ENCODE measurements at places on chromosomes 5 and 9.
A peak's percentile ranks its signal among the peaks of the same experiment; 100 is the strongest.

DNA sequence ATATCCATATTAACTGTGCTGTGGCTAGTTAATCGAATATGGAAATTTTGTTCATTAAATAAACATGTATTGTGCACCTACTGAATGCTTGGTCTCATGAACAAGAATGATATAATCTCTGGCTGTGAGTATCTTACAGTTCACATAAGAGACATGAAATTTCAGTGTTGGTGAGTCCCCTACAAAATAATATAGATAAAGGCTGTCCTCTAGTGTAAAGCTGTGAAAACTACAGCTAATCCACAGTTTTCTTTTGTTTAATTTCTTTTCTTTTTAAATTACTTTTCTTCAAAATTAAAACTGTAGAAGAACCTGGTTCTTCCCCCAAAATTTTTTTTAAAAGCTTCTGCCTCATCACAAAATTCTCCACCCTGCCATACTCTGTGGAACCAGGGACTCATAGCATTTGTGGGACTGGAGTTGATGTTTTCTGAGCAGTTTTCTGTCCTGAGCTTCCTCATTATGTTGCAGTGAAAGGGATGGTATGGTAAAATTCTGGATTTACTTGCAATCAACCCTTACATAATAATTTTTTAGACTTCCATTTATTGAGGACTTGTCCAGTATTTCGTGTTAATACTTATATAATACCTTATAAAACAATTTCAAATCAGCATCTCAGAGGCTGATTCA lies 135.0 kb downstream of the STK32A start:
- peak; percentile 11 for DNase-seq

GRCh38 chr5:168013546-168013945 lies 277.9 kb upstream of the WWC1 start:
- DNase-seq = no peak

GRCh38 chr9:35795695-35796094 lies 4.3 kb downstream of the NPR2 start:
- DNase-seq = no peak

GRCh38 chr9:127538849-127539258 lies 73.2 kb upstream of the STXBP1 start:
- DNase-seq = peak; percentile 69

DNA sequence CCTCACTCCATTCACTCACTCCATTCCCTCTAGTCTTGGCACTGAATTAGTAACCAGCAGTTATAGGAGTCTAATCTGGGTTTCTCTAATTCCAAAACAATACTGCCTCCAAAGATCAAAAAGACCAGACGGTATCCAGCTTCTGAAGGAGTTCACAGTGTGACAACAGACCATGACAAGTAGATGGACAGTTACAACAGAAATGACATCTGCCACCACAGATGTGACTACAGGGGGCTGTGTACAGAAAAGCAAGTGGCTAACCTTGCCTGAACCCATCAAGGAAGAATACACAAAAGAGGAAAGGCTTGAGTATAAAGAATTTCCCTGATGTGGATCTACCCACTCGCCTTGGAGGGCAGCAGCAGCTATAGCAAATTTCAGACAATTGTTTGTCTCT lies 112.4 kb downstream of the ACTL7B start:
- no peak for DNase-seq

GRCh38 chr5:154811653-154812465 lies 38.5 kb downstream of the FAXDC2 start:
- peak; percentile 85 for DNase-seq

DNA sequence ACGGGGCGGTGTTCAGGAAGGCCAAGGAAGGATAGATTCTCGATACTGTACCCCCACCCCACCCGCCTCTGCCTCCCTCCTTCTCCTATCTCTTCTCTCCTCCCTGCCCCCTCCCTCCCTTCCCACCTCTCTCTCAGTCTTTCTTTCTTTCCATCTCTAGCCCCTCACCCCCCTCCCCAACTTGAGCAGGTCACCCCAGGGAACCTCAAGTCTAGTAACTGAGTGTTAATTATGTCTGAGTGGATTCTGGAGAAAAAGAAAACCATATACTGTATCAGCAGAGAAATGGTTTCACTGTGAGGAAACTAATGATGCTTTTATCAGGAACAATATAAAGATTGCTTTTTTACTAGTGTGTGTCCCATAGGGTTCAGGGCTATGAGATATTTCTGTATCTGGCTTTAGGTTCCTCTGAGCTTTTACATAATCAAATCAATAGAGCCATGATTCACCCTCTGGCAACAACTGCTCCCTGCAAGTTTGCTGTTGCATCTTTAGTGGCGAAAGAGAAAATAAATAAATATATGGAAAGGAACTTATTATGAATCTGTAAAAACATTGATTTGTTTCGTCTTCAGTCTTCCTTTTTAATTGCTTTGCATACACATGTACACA lies 639.7 kb downstream of the CCDC171 start:
- DNase-seq = no peak

- no peak for DNase-seq
Measured at GRCh38 chr9:130298662-130299279, 33.2 kb downstream of the HMCN2 start.

DNA sequence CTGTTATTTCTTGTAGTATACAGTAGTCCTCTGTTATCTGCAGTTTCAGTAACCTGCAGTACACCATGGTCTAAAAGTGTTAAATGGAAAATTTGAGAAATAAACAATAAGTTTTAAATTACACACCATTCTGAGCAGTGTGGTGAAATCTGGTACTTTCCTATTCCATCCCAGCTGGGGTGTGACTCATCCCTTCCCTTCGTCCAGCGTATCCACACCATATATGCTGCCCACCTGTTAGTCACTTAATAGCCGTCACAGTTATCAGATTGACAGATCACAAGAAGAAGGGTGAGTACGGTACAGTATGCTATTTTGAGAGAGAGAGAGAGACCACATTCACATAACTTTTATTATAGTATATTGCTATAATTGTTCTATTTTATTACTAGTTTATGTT lies 28.9 kb downstream of the FAM151B start:
- peak; percentile 4 for DNase-seq

DNA sequence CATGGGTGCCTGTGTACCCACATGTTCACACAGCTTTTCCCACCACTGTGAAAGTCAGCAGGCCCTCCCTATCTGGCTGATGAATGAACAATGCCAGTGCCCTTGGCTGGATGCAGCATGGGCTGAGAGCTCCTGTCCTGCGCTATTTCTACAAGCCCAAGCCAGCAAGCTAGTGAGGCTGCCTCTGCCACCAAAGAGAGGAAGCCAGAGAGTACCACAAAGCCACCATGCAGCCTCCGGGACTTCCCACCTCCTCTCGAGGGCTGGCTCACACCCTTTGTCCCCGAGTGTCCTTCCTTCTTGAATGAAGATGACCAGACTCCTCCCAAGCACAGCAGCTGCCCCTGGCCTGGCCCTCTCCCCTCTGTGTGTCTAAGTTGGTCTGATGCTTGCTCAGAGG lies 76.5 kb downstream of the SH3PXD2B start:
- DNase-seq = no peak

DNA sequence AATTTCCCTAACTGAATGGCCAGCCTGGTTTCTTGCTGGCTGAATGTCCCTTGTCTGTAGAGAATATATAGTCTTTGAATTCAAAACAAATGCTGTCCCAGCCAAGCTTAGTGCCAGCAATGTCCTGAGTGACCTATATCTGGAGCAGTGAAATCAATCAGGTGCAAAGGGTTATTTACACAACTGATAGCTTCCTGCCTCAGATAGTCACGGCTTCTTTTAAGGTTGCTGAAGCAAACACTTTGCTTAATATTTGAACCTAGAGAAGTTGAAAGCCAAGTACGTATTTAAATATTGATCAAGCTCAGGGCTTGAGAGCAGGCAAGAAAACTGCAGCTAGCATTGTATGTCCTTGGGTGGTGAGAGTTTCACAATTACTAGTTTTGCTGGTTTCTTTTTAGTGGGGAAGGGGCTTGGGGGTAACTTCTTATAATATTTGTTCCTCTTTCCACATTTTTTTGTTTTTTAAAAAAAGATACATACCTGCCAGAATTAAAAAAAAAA lies 2.0 kb upstream of the ARHGEF28 start:
- no peak for DNase-seq

DNA sequence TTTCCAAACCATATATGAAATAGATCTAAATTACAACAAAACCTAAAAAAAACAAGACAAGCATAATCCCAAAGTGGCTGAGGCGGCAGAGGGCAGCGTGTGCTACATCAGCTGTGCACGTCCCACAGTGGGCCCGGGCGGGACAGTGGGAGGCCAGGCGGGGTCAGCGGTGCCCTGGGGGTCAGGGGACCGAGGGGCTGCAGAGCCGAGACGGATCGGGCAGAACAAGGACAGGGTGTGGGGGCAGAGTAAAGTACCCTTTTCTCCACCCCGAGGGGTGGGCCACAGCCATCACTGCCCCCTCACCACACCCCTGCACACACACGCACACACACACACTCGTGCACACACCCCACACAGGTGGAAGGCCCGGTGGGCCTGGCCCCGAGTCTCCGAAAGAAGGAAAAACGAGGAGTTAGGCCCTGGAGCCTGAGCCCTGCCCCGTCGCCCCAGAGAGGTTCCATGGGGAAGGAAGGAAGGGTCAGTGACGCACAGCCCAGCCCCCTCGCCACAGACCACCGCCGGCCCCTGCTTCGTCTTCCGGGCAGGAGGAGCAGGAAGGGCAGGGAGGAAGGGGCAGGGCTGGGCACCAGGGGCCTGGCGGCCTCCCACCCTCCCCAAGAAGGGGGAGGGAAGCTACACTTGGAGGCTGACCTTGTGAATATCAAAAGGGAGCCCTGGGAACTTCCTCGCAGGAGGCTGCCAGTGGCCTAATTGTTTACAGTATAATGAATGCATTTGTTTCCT lies 49.6 kb upstream of the UBAC1 start:
- DNase-seq = no peak

DNA sequence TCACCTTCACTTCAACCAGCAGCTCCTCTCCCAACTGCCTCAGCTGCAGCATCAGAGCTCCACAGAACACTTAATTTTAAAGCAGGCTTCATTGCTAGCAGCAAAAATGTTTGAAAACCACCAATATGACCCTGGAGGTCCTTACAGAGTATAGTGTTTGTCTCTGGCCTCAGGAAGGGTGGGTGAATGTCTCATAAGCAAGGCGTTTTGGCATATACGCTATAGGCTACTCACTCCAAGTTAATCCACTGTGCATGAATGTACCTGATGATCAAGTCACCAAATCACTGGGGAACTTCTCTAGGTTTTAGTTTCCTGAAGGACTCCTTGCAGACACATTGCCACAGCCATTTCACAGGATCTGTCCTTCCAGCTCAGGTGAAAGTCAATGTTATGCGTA lies 125.3 kb downstream of the GABBR2 start:
- no peak for DNase-seq

- no peak for DNase-seq
Measured at GRCh38 chr5:15740383-15740782, 240.4 kb downstream of the FBXL7 start.

DNA sequence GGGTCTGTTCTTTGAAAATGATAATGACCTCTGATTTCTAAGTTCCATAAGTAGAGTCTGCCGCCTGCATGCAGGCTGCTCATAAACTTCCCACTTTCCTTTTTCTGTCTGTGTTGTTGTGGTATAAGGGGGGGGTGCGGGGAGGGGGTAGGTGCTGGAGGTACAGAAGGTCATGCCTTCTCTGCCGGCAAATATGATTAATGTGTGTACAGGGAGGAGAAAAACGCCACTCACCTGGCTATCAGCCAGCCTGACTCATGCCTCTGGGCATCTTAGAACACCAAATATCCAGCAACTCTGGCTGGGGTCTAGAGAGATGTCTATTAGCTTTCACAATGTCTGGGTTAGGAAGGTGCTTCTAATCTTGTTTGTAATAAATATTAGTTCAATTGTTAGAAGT lies 128.3 kb downstream of the EFNA5 start:
- DNase-seq = peak; percentile 64

- no peak for DNase-seq
Measured at GRCh38 chr9:125634040-125634717, 72.8 kb downstream of the MAPKAP1 start.

DNA sequence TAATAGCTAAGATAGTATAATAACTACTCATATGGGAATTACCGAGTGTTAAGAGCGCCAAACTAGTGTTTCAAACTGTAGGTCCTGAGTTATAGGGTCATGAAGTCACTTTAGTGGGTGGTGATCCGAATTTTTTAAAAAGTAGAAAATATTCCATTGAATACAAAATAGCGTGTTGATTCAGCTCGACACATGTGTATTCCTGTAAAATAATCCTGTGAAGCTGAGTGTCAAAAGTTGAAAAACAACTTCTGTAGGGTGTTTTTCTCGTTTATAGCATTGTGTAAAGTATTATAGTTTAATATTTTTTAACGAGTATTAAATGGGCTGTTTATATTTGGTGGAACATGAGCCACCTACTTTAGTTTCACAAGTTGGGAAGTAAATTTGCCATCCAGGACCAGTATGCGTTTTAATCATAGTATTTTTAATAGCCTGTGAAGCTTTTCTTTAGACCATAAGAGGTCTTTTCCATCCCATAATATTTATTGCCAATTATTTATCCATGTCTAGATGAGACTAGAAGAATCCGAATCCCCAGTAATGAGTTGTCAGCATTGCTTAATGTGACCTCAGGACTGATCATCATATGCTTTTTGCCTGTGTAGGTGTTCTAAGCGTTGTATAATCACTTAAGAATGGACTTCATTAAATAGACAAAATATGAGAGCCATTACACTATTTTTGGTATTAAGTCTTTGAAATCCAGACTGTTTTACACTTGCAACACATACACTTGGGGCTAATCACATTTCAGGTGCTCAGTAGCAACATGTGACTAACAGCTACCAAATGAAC lies 84.1 kb downstream of the PTPDC1 start:
- DNase-seq = no peak

- no peak for DNase-seq
Measured at GRCh38 chr5:26245321-26245720, 793.1 kb downstream of the CDH9 start.

DNA sequence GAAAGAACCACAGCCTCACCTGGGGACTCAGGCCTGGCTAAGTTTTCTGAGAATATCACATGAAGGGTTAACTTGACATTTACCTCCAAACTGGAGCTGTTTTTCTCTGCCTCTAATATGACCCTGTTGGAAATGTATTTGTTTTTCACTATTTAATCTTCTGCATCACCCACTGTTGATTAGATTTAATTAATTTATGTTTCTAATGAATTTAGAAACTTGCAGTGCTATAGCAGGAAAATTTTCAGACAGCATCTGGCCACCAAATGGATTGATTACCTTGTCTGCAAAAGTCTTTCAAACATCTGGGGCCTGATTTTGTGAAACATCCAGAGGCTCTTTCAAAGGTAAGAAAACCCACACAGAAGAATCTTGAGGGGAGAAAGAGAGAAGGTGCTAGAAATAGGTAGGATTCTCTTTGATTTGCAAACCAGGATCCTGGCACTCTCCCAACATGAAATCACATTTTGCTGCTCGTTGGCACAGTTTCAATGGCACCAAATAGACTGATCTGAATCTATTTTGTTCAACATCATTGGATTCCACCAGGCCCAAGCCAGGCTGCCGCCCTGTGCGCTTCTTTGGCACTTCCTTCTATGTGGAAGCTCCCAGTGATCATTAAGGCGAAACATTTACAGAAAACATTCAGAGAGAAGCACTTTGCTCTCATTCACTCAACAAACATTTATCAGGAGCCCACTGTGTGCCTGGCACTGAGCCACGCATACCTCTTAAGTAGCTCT lies 157.3 kb downstream of the PPP2R2B start:
- no peak for DNase-seq
